ENCODE measurements at places on chromosomes 1 and 21.
A peak's percentile ranks its signal among the peaks of the same experiment; 100 is the strongest.

- no peak for DNase-seq
Measured at GRCh38 chr1:5982868-5983267, 9.4 kb downstream of the NPHP4 start.

DNA sequence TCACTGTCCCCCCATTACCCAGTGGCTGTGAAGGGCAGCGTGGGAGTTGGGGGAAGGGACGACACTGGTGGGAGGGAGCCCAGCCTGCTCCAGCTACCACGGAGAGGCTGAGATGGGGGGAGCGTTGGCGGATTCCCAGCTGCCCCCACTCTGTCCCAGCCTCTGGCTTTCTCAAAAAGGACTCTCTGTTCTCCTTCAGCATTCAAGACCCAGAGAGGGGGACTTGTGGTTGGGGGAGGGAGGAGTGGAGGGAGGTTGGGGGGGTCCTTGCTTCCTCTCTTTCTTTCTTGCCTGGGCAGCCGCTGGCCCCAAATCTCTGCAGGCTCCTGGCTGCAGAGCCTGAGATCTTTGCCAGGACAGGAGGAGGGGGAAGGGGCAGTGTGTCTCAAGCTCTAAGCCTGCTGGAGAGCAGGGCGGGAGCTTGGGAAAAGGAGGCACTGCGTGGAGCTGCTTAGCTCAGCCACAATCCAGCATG, 2.2 kb downstream of the ATP1A2 start:
- no peak for DNase-seq

DNA sequence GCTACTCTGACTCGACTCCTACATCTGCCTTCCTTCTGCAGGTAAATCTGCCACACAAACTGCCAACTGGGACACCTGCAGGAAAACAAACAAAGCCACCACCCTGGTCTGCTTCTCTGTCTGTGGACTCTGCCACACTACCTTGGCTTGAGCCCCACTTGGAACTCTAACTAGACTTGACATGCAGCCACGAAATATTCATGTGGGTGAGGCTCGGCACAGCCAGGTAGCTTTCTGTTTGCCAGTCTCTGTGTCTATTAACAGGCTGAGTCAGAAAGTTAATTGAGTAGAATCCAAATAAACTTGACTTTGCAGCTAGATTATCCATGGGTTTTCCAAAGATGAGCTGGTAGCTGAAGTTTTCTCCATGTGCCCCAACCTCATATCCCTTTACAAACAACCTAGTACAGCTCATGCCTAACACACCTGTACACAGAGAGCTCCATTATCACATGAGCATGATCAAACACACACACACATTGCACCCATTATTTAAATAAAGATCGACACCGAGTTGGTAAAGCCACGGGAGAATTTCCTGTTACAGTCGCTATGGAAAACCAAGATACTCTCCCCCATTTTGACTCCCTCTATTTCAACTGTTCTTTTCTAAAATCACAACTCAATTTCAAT, 808 bp downstream of the C1orf116 start:
- no peak for DNase-seq

DNA sequence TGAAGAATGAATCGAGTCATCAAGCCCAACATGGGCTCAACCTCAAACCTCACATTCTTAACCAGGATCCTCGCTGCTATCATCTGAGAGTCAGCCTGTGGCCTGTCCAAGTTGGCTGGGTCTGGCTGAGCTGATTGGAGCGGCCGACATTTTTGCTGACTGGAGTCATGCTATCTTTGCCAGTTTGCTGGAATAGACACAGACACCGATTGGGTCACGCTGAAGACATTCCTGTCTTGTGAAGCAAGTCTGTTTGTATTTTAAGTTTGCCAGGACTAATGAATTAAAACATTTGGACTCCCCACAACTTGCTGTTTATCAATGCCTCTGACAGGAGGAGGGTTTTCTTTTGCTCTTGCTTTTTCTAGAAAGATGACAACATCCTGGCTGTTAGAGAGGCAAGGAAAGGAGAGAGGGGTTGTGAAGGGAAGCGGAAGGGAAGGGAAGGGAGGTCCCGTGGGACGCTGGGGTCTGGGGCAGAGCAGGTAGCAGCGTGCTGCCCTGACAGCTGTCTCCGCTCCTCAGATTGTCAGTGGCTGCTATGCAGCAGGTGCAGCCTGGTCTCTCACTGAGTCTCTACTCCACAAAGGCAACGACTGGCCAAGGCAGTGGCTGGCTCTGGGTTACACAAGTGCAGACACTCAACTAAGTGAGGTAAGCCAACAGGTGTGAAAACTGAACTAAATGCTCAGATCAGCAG, at the start of gene MAP3K7CL:
Gene MAP3K7CL, plus strand, starts transcription at position 375 of the 700 bp plus-strand sequence. CDS start 2,701 bp downstream, outside the sequence.
- no peak for DNase-seq

DNA sequence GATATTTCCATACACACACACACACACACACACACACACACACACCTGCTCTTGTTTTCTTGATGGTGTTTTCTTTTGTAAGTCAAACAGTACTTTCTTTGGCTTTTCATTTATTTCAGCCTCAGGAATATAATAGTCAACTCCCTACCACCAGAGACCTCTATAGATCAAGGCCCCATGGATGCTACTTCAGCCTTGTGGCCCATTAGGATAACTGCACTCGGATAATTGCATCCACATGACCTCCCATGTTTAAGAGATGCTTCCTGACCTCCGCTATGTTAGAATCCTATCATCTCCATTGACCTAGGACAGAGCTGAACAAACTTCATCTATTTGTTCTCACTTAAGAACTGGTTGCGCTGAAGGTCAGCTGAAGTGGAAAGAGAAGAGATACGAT, 1094.0 kb upstream of the B3GALT2 start:
- no peak for DNase-seq

DNA sequence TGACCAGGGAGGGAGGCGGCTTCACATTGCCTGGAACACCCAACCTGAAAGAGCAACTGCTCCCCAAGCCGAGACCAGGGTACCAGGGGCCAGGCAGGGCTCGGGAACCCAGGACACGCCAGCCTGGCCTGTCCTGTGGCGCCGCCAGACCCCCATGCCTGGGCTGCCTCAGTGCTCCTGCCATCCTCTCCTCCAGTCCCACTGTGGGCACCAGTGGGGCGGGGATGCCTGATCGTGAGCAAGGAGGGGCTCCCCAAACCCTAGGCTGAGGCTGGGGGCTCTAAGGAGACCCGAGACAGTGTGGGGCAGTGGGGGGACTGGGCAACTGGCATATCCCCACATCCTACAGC, 45.1 kb downstream of the WNT9A start:
- DNase-seq: no peak

DNA sequence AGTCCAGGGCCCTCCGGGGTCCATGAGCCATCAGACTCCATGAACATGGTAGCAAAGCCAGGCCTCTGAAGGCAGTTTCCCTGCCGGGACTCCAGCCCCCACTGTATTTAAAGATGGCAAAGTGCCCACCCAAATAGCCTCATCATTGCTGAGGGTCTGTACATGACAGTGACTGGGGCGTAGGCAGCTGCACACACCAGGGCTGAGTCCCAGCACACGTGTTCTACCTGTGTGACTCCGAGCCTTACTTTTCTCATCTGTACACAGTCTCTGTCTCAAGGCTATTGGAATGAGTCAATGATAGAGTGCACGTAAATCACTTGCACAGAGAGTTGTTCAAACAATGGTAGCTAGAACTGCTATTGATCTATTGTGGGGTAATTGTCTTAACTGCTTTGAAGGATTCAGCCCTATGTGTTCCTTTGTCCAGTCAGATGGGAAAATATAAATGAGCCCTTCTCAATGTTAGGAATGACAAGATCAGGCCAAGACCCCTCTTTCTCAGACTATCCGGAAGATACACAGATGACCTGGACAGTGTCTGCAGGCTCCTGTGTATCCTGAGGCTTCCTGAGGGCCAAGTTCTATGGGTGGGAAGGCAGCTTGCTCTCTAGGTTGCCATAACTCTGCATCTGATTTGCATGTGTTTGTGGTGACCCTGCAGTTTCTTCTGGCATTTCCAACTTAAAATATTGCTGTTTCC, 48.9 kb downstream of the RASSF5 start:
- DNase-seq: no peak

GRCh38 chr1:81760477-81761097, 40.1 kb upstream of the ADGRL2 start:
- DNase-seq: no peak

- DNase-seq: no peak
Measured at GRCh38 chr1:29311352-29312030, 75.2 kb downstream of the PTPRU start.

GRCh38 chr1:43835082-43836021, 98.2 kb upstream of the ARTN start:
- DNase-seq: no peak

- peak; percentile 23 for DNase-seq
Measured at GRCh38 chr1:59976194-59977074, 49.9 kb upstream of the CYP2J2 start.
